IMR-90 (cell line): ENCODE measurements at places on chromosomes 6 and 20. TPM values are rescaled to one million over a fixed set of nuclear protein-coding genes. Genes with fewer than 3 reads are reported as not detected.

ADAM33 gene
- under 0.01 and 0.18 TPM in 2 replicates for total RNA-seq

PNLDC1 gene
- not detected in 2 replicates for total RNA-seq

RPN2 gene
- 232 and 305 TPM in 2 replicates for total RNA-seq

SLC18B1 gene
- total RNA-seq: 2.5 and 6.4 TPM in 2 replicates

TUBB2A gene
- 164 and 182 TPM in 2 replicates for total RNA-seq

IMPG1 gene
- not detected in 2 replicates for total RNA-seq

CPNE5 gene
- not detected in 2 replicates for total RNA-seq
